ENCODE measurements at places on chromosomes 16 and 17.

- DNase-seq = peak; percentile 69
These were observed at the start of gene COG7 for GRCh38 chr16:23452572-23453337. Gene COG7, minus strand, starts transcription at chr16:23453189. Its CDS starts 195 bp downstream, at chr16:23452994.

DNA sequence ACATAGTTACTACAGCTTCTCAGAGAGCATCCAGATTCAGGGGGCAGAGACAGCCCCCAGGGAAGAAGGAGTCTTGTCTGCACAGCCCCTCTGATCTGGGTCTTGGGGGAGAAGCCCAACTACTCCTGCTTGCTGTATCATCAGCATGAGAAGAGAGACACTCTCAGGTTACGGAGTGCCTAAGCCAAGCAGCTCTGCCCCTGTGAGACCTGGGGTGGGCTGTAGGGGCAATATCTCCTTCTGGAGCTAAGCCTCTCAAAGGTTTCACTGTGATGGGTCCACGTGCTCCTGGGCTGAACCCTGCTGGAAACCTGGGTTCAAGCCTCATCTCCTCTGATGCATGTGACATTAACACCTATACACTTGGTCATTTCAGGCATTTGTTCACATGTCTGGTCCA lies 123.2 kb downstream of the CPPED1 start:
- DNase-seq = no peak

DNA sequence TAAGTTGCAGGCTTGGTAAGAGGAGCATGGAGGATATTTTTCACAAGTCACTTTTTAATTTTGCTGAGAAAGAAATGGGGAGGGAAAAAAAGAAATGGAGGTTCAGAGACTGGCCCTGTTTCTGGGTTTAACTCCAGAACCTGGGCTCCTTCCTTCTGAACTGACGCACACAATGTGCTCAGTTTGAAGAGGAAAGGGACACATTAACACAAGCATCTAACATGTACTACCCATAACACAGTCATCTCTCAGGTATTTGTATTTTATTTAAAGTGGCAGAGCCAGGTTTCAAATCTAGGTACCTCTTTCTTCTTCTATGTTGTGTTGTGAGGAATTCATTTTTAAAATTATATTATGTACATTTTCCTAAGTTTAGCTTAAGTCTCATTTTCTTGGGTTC lies 5.3 kb upstream of the TMEM100 start:
- no peak for DNase-seq

- no peak for DNase-seq
These were observed 1.4 kb upstream of the SLC5A11 start for GRCh38 chr16:24844101-24845030.

Data from D721Med (cell line).